Psoas muscle (tissue), 8 donors: ENCODE measurements at places on chromosomes 11 and 22. TPM values are rescaled to one million over a fixed set of nuclear protein-coding genes. Genes with fewer than 3 reads are reported as not detected.

OR8D1 gene
- total RNA-seq: not detected

TIGD3 gene
- 0.25 TPM for total RNA-seq

CD6 gene
- 0.74 TPM for total RNA-seq

DBX1 gene
- total RNA-seq: not detected

FIBIN gene
- total RNA-seq: 3.0 TPM

SLC37A2 gene
- 1.2 TPM for total RNA-seq

GRCh38 chr11:4480577-4481239 lies 1.7 kb upstream of the OR52K1 start:
- no peak for DNase-seq

GRCh38 chr11:121426476-121427399 lies 25.4 kb upstream of the SORL1 start:
- peak; percentile 43 for DNase-seq

GRCh38 chr11:18615628-18616392 lies 16.2 kb downstream of the MISFA start:
- no peak for DNase-seq

DNA sequence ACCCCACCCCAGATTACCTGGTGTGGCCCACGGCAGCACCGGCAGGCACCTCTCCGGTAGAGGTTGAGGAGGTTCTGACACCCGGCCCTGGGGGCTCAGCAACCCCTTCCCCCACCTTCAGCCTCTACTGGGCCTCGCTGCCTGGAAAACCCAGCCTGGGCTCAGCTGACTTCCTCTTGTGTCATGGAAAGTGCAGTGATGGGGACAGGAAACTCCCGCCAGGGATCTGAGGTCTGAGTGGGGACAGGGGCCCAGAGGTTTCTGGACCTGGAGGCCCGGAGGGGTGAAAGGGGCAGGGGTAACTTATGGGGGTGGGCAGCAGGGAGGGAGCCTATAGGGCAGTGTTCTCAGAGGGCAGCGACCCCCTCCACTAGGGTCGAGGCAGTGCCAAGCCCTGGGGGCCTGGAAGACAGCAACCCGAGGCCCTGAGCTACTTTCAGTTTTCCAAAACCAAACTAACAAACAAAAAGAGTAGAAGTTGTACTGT lies 10.0 kb upstream of the CD5 start:
- no peak for DNase-seq

- no peak for DNase-seq
Measured at GRCh38 chr11:113397212-113397611, 9.6 kb downstream of the ANKK1 start.

DNA sequence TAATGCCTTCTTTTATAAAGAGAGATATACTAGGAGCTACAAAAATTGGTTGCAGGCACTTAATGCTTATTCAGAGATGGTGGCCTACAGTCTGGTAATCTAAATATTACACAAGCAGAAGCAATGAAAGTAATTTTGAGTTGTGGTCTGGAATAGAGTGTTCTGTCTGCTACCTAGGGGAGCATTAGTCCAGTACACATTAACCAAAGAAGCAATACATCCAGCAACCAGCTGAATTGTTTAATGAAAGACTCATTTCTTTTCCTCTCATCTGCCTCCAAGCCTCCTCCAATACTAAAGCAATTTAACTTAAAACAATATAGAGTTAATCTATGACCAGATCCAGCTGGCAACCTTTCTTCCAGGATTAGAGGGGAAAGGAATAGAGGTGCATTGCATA lies 877.1 kb upstream of the CNTN5 start:
- no peak for DNase-seq

DNA sequence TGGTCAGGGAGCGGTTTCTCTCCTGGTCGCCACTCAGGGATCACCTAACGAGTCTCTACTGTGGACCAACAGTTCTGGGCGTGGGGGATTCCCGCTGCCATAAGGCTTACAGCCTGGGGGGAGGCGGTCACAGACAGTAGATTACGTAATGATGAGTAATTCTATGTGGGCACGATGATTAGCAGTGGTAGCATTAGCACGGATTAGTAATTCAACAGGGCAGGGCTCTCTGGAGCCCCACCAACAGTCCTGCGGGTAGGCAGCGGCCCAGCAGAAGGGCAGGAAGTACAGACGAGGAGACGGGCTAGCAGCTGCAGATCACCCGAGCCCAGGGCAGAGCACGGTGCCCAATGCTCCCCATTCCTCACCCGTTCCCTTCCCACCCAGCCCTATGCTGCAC lies 3.6 kb downstream of the SHISAL1 start:
- DNase-seq: peak; percentile 70

- DNase-seq: peak; percentile 92
Measured at GRCh38 chr22:49934891-49935557, 16.6 kb downstream of the CRELD2 start.

DNA sequence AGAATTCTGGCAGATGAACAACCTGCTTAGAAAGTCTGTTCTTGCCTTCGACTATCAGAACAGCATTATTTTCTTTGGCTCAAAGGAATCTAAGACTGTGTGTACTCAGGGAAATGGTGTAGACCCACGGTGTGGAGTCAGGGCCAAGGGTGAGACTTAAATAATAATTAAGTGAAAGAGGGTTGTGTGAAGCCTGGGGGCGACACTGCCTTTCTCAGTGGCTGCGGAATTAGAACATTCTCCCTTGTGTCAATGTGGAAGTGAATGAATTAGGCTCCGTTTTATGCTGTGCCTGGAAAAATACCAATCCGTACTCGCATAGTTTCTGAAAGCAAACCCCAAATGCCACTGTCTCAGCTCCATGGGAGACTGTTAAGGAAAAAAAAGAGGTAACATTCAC lies 50.7 kb downstream of the NAV2 start:
- DNase-seq: no peak

- no peak for DNase-seq
Measured at GRCh38 chr22:50201191-50202129, 649 bp downstream of the SELENOO start.

GRCh38 chr11:114785820-114786219 lies 107.5 kb downstream of the NXPE2 start:
- DNase-seq: no peak

- no peak for DNase-seq
Measured at GRCh38 chr22:39575552-39575825, 4.9 kb downstream of the CACNA1I start.

DNA sequence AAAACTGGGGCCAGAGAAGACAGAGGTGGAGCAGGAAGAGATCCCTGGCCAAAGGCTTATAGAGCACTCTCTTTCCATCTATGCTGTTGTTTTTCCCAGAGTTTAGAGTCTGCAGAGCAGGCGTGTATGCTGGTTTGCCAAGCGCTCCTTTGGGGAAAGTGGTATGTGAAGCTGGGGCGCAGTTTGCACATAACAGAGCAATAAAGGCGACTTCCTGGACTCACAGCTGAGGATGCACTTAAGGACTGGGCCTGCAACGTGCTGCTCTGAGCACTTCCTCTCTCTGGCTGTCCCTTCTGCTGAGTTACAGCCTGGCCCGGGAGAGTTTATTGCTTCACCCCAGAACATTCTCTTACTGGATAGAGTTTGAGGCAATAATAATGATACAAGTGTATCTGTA lies 41.7 kb downstream of the THAP12 start:
- peak; percentile 78 for DNase-seq

DNA sequence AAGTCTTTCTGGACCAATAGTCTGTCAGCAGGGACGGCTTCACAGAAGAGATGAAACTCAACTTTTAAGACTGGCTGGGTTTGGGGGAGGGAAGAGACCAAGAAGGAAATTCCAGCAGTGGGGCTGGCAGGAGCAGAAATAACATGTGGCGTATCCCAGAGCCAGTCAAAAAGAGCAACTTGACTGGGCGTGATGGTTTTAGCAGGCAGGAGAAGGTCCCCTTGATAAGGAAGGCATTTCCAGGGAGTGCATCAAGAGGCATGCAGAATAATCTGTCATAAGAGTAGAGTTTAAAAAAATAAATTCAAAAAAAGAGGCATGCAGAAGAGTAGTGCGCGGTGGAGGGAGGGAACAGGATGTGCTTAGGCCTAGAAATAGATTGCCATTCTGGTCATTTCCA lies 52.5 kb downstream of the C22orf31 start:
- no peak for DNase-seq

GRCh38 chr11:26490546-26490945 lies 81.5 kb downstream of the MUC15 start:
- no peak for DNase-seq
